ENCODE measurements at places on chromosomes 13 and 19.

DNA sequence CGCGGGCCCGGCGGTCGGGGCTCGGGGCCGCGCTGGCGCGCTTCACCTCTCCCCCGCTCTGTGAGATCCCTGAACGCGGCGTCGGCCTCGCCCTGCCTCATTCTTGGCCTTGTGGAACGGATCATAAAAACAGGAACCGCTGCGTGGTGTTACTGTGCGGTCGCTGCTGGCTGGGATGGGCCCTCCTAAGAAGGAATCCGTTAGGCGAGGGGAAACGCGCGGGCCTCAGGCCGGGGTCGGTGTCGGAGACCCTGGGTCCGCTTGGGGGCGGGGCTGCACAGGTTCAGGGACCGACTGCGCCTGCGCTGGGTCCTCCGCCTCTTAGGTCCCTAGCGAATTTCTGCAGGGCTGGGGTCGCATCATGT is 381 bp downstream of the CKAP2 start:
- DNase-seq: peak; percentile 74

- no peak for DNase-seq
These were observed 32.8 kb downstream of the PEPD start for GRCh38 chr19:33488826-33489225.

DNA sequence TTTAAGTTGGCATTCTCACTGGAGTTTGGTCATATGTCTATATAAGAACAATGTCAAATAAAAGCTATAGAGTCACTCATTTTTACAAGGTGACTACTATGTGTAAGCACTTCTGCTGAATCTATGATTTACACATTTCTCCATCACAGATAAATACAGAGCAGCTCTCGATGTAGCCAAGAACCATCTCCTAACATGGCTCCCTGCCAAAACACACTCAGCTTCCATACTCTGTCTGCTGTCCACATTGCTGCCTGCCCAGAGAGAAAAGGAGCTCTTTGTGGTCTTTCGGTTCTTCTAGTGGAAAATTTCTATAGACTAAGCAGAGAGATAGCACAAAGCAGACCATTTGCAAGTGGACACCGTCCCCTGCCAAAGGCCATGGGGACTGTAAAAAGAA is 190.9 kb upstream of the KLF12 start:
- DNase-seq: no peak

DNA sequence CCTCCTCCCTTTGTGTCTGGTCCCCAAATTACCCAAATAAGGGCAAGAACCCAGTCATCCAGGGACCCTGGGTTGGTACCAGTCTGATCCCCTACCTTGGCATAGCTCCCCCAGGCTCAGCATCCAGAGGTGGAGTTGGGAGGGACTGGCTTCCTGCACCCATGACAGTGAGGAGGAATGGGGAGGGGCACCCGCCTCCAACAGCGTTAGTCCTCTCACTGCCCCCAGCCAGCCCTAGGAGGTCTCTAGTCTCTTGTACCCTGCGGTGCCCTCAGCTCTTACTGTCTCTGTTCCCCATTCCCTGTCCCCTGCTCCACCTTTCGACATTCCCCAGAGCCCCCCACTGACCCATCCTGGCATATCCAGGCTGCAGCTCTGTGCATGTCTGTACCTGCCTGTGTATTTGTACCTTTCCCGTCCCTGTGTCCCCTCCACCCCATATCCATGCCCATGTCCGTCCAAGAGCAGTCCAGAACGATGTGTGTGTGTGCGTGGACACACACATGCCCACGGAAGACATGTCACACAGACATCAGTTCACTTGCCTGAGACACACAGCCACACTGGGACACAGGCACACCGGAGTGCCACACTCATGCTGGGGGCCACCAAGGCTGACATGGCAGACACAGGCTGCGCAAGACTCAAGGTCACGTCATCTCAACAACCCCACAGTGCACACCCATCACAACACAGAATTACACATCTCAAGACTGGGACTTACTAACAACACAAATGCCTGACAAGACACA is 17.8 kb downstream of the ERFL start:
- no peak for DNase-seq

DNA sequence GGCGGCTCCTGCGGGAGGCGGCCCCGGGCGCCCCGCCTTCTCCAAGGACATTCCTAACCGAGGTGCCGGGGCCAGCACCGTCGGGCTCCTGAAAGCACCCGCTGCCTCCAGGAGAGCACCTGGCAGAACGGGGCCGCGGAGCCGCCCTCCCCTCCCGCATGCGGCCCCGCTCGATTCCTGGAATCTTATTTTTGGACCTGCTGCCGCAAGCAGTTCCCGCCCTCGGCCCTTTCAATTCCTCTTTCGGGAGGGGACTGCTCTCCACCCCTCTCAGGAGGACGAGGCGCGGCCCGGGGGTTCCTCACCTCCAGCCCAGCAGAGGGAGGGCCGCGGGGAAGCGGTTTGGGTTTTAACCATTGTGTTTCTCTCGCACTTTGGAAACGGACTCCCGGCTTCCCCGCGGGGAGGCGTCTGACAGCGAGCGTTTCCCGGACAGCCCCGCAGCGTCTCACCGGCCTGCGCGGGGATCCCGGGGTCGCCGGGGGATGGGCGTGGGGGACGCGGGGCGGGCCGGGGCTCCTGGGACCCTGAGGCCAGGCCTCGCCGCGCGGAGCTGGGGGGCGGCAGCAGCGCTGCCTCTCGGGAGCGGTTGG is 849 bp downstream of the GAS6 start:
- no peak for DNase-seq

- DNase-seq: no peak
These were observed 363 bp downstream of the SPIB start for GRCh38 chr19:50419022-50419579.

DNA sequence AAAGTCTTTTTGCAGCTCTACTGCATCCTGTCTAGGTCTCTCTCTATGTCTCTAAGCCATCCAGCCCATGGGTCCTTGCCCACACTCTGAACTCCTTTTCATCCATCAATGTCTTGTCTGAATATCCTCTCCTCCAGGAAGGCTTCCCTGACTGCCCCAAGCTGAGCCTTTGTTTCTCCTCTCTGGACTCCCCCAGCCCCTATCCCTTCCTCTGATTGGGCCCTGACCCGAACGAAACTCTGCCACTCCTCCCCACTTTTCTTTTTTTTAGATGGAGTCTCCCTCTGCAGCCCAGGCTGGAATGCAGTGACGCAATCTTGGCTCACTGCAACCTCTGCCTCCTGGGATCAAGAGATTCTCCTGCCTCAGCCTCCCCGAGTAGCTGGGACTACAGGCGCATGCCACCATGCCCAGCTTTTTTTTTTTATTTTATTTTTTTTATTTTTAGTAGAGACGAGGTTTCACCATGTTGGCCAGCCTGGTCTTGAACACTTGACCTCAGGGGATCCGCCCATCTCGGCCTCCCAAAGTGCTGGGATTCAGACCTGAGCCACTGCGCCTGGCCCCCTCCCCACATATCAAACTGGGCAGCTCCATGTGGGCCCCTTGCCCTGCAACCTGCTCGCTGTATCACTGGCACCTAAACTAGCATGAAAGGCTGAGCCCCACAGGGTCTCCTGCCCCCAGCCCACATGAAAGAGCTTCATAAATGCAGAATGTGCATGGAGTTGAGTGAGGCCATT is 870 bp upstream of the UNC13A start:
- DNase-seq: no peak

DNA sequence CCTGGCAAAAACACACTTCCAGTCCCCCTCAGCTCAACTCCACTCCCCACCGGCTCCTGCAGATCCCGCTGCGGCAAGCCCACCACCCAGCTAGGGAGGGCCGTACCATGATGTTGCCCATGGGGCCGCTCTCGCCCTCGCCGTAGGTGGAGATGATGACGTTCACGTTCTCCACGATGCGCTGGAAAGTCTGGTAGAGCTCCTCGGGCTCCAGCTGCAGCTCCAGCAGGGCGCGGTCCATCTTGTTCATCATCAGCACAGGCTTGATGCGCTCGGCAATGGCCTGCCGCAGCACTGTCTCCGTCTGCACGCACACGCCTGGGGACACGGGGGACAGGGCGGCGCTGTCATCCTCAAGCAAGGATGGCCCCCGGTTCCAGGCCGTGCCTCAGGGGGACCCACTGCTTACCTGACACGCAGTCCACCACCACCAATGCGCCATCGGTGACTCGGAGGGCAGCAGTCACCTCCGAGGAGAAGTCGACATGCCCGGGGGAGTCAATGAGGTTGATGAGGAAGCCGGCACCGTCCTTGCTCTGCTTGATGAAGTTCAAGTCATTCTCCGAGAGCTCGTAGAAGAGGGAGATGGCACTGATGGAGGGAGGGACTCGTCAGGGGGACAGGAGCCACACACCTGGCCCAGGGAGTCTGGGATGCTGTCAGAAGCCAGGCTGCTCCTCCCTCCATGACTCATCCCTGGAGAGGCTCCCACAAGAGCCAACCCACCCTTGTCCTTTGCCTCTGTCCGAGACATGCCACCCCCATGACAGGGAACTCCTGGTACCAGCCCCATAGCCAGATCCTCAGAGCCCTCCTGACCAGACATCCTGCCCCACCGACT is 2.3 kb downstream of the EEF2 start:
- DNase-seq: no peak

DNA sequence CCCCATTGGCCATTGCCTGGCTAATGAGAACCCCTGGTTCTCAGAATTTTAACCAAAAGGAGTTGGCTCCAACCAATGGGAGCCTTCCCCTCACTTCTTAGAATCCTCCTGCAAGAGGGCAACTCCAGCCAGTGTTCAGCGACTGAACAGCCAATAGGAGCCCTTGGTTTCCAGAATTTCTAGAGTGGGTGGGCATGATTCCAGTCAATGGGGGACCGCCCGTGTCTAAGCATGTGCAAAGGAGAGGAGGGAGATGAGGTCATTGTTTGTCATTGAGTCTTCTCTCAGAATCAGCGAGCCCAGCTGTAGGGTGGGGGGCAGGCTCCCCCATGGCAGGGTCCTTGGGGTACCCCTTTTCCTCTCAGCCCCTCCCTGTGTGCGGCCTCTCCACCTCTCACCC is 9.5 kb upstream of the SWSAP1 start:
- no peak for DNase-seq

DNA sequence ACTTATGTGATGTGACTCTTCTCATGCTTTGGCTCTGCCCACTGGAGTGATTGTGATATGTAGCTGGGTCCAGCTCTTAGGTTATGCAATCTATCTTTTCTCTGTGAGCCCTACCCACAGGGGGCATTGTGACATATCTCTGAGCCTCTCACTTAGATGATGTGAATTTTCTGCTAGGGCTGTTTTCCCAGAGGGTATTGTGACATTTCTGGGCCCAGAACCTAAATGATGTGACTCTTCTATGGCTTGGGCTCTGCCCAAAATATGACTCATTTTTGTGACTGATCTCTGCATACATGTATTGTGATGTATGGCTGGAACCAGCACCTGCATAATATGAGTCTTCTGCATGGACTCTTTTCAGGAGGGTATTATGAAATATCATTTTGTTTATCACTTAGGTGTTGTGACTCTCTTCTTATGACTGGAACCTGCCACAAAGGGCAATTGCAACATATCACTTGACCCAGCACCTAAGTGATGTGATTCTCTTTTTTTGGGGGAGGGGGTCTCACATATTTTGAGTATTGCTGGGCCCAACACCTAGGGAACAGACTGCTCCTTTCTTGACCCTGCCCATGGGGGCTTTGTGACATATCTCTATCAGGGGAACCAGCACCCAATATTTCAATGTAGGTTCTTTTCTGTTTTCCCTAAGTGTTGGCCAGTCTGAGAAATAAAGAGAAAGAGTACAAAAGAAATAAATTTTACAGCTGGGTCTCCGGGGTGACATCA is 12.1 kb upstream of the ZNF254 start:
- no peak for DNase-seq

GRCh38 chr13:77358001-77358400 is 31.1 kb upstream of the MYCBP2 start:
- DNase-seq: no peak

GRCh38 chr13:49418206-49418605 is 25.7 kb downstream of the CAB39L start:
- no peak for DNase-seq

- DNase-seq: no peak
These were observed 5.4 kb upstream of the ZNF98 start for GRCh38 chr19:22427547-22427946.

GRCh38 chr19:30784850-30785457 is 412.8 kb downstream of the ZNF536 start:
- DNase-seq: peak; percentile 28

All from KG1 (cell line).